ENCODE measurements at places on chromosomes 1 and 21.

GRCh38 chr1:66633159-66633558 is 99.2 kb downstream of the SGIP1 start:
- DNase-seq, result no peak

GRCh38 chr1:66267201-66267940 is 266.6 kb upstream of the SGIP1 start:
- no peak for DNase-seq

GRCh38 chr1:232017057-232017456 is 390.5 kb downstream of the DISC1 start:
- no peak for DNase-seq

DNA sequence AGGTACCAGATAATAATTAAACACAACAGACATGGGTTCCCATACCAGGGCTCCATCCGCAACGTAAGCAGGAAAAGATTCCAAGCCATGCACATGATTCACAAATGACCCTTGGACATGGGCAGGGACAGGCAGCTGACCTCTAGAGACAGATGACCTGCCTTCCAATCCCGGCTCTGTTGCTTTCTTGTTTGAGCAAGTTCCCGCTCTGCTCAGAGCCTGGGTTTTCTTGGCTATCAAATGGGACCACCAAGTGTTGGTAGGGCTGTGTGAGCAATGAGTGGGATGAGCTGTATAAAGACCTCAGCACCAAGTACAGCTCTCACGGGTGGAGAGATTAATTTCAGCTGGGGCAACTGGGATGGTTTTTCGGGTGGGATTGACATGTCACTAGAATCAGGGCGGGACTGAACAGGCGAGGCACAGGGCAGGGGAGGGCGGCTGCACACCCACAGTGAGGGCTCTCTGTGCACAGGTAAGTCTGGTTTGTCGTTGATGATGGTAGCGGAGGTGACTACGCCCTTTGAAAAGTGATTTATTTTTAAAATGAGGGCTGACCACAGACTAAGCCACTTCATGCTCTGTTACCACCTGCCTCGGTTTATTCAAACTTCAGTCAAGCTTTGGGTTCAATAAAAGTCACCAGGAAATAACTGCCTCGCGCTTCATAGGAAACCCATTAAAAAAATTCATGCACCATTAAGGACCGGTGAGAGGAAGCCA is 57.5 kb upstream of the IFFO2 start:
- no peak for DNase-seq

DNA sequence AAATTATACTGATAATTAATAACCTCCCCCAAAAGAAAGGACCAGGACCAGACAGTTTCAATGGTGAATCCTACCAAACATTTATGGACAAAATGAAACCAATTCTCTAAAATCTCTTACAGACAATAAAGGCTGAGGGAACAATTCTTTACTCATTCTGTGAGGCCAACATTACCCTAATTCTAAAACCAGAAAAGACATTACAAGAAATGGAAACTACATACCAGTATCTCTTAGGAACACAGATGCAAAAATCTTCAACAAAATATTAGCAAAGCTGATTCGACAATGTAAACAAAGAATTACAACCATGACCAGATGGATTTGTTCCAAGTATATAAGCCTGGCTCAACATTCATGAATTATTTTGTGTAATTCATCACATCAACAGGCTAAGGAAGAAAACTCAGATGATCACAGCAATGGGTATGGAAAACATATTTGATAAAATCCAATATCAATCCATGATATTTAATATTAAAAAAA is 8.6 kb downstream of the TMED5 start:
- DNase-seq, result no peak
